Naive thymus-derived CD8-positive, alpha-beta T cell (primary cell): ENCODE measurements at places on chromosomes 2 and 18. TPM values are rescaled to one million over a fixed set of nuclear protein-coding genes. Genes with fewer than 3 reads are reported as not detected.

CHRNG gene
- polyA plus RNA-seq = not detected

PRKAG3 gene
- polyA plus RNA-seq = not detected

COLEC12 gene
- polyA plus RNA-seq = not detected

DNAJC5G gene
- not detected for polyA plus RNA-seq

CDKL4 gene
- polyA plus RNA-seq = not detected
